Thoracic aorta (tissue), 2 donors: ENCODE measurements at places on chromosomes 11 and 22. TPM values are rescaled to one million over a fixed set of nuclear protein-coding genes. Genes with fewer than 3 reads are reported as not detected.

Gene UBQLNL
- total RNA-seq: 1.4 TPM

GRCh38 chr11:11976481-11977127 is 31.8 kb downstream of the DKK3 start:
- no peak for DNase-seq

GRCh38 chr11:102990145-102990544 is 34.6 kb upstream of the MMP13 start:
- DNase-seq: no peak

- DNase-seq: no peak
These were observed 11.8 kb upstream of the CD5 start for GRCh38 chr11:61090521-61090920.

DNA sequence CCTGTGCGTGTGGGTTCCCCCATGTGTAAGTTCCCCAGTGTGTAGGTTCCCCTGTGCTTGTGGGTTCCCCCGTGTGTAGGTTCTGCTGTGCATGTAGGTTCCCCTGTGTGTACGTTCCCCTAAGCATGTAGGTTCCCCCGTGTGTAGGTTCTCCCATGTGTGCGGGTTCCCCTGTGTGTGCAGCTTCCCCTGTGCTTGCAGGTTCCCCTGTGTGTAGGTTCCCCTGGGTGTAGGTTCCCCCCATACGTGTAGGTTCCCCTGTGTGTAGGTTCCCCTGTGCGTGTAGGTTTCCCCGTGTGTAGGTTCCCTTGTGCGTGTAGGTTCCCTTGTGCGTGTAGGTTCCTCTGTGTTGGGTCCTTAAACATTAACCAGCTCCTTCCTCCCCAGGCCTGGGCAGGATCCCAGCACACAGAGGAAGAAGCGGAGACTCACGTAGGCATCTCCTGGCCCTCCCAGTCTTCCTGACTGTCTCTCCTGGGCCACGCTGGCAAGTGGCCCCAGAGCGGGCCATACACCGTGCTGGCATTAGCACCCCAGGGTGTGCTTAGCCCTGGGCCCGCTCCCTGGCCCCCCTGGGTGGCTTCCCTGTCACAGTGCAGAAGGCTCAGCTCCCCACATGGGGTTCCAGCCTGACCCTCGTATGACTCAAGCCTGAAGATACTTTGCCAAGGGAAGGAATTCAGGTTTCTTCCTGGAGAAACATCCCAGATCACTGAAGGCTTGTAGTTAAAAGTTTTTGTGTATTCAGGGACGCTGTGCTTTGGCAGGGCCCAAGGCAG is 2.8 kb upstream of the GRAMD4 start:
- DNase-seq: no peak

DNA sequence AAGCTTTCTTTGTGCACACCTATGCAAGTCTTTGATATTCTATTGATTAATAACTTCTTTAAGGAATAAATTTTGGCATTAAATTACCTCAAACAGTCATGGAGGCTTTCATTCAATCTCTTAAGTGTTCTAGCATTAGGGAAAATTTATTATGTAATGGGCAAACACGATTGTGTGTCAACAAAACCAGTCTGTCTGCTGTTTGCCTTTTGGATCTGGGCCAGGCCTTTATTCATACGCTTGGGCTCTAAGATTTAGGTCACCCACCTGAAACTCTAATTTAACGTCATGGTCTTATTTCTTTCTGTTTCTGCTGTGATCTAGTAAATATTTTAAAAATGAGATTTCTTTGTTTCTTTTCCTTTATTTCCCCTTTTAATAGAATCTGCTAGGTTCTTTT is 1270.6 kb downstream of the LRRC4C start:
- no peak for DNase-seq

DNA sequence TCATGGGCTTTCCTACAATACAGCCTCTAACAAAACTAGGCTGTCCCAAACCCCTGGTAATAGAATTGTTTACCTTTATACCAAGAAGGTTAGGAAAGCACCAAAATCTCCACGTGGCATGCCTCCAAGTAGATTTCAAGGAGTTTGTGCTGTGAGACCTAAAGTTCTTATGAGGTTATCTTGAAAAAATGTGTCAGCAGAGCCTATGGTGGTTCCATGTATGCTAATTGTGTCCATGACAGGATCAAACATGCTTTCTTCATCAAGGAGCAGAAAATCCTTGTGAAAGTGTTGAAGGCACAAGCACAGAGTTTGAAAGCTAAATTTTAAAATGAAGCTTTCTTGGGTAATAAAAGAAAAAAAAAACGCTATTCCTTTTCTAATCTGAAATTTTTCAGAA is 36.2 kb downstream of the CCDC73 start:
- DNase-seq: no peak

DNA sequence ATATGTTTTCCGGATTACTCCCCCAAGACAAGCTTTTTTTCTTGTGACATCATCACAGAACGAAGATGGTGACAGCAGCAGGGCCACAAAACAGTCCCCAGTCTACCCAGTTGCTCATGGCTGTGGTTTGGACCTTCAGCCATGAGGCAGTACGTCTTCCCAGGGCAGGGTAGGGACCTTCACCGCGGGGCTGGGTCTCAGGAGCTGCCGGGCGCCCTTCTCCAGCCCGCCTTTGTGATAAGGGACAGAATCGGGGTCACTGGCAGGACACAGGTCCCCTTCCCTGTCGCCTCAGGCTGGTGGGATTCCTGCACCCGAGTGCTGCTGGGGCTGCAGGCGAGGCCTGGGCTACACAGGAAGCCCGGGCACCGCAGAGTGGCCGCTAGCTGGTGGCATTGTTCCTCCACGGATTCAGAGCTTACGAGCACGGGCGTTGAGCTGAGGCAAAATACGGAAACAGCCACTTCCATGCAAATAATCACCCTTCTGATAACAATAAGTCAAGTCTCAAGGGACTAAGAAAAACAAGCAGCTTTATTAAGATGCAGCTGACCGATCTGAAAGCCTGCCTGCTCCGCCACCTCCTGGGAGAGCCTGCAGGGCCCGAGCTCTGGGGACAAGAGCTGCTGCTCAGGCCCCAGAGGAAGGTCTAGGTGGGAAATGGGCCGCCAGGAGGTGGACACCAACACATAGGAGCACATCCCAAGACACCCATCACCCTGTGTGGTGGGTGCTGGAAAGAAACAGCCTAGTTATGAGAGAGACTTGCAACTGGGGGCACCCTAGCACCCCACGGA is 12.3 kb downstream of the TBX1 start:
- DNase-seq: no peak

DNA sequence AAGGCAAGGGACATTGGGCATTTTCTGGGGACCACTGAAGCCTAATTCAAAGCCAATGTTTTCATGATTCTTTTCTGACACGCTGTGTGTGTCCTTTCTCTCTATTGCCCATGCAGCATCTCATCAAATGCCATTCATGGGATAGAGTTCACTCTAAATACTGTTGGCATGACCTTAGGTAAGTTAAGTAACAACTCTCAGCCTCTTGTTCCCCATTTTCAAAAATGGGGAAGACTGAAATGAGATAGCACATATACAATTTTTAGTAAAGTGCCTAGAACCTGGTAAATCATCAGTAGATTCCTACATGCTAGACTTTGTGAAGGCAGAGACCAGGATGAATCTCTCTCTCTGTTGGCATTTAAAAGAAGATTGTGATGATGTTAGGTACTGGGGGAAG is 12.7 kb upstream of the OR52K2 start:
- no peak for DNase-seq

DNA sequence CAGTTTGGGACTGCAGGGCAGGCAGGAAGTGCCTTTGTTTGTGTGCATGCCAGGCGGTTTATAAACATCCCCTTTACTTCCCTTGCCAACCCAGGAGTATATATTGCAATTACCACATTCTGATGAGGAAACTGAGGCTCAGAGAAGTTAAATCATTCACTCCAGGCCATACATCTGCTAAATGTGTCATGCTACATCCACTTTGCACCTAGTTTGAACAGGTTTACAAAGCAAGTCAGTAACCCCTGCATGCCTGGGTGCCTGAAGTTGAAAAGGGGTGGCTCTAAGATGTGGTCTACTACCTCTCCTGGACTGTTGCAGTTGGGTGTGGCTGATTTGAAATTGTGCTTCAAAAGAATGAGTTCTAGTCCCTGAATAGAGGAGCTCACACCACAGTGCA is 23.6 kb downstream of the FLI1 start:
- no peak for DNase-seq

DNA sequence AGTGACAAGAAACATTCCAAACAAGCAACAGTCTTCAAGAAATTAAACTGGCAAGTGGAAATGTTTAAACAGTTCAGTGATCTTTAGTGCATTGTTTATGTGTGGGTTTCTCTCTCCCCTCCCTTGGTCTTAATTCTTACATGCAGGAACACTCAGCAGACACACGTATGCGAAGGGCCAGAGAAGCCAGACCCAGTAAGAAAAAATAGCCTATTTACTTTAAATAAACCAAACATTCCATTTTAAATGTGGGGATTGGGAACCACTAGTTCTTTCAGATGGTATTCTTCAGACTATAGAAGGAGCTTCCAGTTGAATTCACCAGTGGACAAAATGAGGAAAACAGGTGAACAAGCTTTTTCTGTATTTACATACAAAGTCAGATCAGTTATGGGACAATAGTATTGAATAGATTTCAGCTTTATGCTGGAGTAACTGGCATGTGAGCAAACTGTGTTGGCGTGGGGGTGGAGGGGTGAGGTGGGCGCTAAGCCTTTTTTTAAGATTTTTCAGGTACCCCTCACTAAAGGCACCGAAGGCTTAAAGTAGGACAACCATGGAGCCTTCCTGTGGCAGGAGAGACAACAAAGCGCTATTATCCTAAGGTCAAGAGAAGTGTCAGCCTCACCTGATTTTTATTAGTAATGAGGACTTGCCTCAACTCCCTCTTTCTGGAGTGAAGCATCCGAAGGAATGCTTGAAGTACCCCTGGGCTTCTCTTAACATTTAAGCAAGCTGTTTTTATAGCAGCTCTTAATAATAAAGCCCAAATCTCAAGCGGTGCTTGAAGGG is 6.0 kb downstream of the MALAT1 start:
- no peak for DNase-seq

GRCh38 chr11:73394416-73395296 is 18.5 kb downstream of the RELT start:
- no peak for DNase-seq

- DNase-seq: no peak
These were observed 66.9 kb upstream of the TENM4 start for GRCh38 chr11:79507706-79508105.

DNA sequence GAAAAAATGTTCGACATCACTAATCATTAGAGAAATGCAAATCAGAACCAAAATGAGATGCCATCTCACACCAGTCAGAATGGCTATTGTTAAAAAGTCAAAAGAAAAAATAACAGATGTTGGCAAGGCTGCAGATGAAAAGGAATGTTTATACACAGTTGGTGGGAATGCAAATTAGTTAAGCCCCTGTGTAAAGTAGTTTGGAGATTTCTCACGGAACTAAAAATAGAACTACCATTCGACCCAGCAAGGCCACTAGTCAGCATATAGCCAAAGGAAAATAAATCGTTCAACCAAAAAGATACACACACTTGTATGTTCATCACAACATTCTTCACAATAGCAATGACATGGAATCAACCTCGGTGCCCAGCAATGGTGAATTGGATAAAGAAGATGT is 503.2 kb downstream of the OPCML start:
- no peak for DNase-seq

DNA sequence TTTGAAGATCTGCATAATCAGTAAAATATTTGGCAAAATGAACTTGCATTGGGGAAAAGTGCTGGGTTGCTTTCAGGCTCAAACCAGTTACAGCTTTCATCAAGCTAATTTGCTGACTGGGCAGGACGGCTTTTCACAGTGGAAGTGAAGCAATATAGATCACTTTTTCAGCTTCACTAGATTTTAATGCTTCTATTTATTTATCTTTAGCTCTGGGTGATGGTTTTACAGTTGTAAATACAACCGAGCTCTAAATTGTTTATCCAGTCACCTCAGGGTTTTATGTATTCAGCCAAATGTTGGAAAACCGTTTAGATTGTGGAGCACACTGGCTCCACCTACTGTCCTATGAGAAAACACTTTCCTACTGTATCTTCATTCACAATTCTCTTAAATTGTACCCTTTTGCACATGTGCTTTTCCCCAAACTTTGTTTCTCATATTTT is 58.2 kb downstream of the ACER3 start:
- DNase-seq: no peak

DNA sequence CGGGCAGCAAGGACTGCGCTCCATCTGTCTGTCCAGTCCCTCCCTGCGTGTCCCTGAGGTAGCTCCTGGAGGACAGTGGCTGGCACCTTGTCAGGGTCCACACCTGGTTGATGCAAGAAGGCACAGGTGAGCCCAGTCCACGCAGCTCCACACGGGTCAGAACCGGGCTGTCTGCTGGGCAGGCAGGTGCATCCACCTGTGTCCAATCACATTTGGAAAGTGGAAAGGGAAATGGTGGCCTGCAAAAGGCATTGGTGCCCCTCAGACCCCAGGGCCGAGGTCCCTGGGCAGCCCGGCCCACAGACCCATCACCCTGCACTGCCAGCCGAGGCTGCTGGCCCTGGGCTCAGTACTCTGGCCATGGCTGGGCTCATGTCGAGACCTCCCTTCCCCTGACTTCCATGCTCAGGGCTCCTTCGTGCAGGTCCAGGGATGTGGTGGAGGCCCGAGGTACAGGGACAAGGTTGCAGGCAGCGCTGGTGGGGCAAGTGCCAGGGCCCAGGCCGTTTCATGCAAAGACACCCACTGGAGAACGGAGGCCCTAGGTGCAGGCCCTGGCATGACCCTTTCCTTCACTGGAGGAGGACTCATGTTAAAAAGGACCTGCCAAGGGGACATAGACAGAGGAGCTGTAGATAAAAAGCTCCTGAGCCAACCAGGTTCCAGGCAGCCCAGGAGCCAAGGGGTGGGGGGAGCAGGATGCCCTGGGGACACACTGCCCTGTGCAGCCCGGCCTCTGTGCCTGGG is 38.9 kb upstream of the TH start:
- no peak for DNase-seq

DNA sequence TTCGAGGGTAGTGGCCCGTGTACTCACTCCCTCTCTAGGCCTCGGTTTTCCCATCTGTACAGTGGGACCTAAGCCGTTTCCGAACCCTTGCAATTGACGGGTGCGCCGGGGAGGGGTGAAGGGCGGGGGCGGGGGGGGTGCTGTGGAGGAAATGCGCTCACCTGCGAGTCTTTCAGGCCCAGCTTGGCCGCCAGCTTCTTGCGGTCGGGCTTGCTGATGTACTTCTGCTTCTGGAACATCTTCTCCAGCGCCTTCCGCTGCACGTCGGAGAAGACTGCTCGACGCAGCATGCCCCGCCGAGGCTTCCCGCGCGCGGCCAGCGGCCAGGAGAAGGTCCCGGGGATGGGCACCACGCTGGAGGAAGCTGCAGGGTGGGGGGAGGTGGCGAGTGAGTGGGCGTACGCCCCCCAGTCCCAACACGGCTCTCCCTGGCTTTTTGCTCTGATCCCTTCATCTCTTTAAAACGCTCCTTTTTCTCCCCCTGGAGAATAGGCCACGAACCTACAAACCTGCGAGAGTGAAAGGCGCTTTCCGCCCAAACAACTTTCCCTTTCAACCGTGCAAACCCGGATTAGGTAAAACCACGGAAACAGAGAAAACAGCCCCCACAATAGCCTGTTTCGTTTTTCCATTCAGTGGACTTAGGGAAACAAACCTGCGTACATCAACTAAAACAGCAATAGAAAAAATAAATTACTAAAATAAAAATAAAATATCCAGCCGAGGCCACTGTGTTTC is 3.2 kb downstream of the DBX1 start:
- no peak for DNase-seq
